ENCODE measurements at places on chromosomes 1 and 21.

DNA sequence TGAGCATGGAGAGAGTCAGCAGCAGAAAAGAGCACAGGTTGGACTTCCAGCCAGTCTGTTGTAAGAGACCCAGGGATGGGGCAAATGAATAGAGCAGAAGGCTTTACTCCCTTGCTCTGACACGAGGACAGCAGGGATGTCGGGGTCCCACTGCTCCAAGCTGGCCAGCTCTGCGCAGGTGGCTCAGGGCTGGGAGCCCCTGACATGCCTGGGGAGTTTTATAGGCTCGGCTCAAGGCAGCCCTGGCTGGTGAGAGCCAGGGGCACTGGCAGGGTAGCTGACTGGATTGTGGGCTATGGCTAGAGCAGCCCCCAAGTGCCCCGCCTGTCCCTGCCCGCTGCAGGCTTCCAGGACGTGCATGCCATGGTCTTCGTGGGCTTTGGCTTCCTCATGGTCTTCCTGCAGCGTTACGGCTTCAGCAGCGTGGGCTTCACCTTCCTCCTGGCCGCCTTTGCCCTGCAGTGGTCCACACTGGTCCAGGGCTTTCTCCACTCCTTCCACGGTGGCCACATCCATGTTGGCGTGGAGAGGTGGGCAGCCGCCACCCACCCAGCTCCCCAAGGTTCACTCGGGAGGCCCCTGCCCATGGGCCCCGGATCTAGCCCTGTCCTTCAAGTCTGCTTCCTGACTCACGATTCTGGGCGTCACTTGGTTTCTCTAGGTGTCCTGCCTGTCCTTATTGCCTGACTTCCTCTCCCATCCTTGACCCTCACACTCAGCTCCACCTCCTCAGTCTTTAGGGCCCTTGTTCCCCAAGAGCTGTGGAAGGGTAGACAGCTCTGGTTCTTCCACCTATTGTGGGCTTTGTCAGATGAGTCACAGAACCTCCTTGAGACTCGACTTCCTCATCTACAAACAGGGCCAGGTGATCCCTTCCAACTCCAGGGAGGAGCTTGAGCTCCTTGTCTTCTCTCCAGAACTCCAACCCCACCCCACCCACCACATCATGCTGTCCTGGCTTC is 8.2 kb downstream of the RHBG start:
- DNase-seq, result no peak

GRCh38 chr21:38354746-38355145 is 98.0 kb downstream of the KCNJ15 start:
- DNase-seq, result no peak

GRCh38 chr1:21736876-21737275 is 46.1 kb downstream of the USP48 start:
- DNase-seq, result no peak

GRCh38 chr1:186094172-186094571 is 280.9 kb downstream of the TPR start:
- DNase-seq, result peak; percentile 51

DNA sequence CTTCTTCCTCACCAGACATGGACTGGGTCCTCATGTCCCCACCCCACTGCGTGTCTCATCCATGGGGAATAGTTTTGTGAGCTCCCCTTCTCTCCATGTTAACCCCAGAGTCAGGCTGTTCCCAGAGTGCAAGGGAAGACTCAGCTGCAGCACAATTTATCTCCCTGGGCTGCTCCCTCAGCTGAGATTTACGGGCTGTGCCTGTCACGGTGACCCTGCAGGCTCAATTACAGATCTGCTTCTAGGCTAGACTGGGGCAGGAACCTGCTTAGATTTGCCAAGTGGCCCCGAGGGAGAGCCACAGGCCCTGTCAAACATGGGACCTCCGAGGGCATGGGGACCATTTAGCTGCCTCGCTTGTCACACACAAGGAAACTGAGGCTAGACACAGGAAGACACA is 37.8 kb downstream of the CDCP2 start:
- no peak for DNase-seq

All from cardiac muscle cell (in vitro differentiated cells and primary cell).